T follicular helper cell (primary cell): ENCODE measurements at places on chromosomes 13 and 19.

DNA sequence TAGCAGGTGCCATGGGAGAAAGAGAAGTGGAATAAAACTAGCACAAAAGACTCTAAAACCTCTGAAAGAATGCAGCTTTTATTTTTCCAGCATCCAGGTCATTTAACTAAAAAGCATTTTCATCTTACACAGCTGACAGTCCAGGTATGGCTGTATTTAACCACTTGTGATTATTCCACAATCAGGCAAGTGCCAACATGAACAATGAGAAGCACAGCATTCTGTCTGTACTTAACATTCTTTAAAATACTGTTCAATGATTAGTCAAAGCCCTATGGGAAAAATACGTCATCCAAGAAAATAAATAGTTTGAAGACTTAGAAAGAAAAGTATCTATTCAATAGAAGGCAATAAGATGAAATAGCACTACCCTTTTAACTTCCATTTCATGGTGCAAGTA, 246.9 kb downstream of the LIG4 start:
- DNase-seq = no peak

- no peak for DNase-seq
These were observed 387.7 kb upstream of the ZNF507 start for GRCh38 chr19:31957711-31958110.

DNA sequence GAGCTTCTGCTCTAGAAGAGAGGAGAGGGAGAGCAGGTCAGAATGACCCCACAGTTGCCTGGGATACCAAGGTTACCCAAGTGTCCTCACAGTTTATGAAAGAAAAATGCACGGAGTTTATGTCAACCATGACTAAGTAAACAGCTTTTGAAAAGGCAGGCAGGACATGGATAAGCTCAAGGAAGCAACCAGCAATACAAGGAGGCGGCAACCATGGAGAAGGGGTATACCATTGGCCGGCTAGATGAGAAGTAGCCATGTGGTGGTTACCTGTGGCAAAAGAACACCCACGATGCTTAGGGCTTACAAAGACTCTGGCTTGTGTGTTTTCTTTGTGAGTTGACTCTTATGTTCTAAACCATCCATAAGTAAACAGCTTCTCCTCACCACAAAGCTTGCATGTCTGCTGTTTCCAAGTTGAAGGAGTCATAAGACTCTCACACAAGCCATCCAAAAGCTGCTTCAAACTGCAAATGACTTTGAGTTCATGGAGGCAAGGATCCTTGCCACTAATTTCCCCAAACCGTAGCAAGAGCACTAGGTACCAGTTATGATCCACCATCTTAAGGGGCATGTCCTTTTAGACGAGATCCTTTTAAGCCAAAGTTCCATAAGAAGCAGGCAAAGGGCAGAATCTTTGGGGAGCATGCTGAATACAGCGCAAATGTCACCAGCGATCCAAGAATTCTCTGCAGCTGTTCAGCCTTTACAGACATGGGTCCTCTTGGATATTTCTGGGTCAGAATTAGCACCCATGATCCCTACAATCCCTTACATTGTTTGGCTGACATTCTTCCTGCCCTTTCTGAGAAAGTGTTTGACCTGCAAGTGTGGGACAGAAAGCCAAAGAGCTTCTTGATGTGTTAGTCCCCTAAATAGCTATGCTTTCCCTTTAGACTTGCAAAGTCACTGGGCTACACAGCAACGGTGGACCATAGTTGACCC, 74.8 kb upstream of the IPO5 start:
- no peak for DNase-seq

GRCh38 chr13:24925318-24926231, 161.6 kb downstream of the RNF17 start:
- DNase-seq = no peak

- DNase-seq = no peak
These were observed 1657.5 kb downstream of the SLITRK1 start for GRCh38 chr13:82224806-82225205.

DNA sequence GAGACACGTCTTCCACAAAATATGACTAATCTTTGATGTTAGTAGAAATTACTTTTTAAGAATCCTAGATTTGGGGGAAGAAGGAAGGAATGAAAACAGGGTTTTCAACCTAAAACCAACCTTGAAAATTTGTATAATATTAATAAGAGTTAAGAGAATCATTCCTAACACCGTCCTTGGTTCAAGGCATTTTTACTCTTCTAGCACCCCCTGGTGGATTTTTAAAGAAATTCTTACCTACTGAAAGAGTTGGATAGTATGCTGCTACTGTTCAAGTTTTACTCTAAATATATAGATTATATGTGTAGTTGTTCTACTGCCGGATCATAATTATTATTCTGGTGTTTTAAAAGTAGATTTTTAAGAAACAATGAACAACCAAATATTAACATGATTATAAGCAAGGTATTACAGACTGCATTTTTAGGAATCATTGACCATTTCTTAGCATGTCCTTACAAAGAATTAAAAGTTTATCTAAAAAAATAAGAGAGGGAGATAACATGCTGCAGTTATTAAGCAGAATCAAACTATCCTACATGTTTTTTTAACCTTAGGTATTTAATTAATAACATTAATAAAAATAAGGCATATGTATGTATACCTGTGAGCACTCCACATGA, 7.4 kb upstream of the SLITRK6 start:
- DNase-seq = no peak

- DNase-seq = no peak
These were observed 7.9 kb downstream of the ITPKC start for GRCh38 chr19:40724855-40725254.

DNA sequence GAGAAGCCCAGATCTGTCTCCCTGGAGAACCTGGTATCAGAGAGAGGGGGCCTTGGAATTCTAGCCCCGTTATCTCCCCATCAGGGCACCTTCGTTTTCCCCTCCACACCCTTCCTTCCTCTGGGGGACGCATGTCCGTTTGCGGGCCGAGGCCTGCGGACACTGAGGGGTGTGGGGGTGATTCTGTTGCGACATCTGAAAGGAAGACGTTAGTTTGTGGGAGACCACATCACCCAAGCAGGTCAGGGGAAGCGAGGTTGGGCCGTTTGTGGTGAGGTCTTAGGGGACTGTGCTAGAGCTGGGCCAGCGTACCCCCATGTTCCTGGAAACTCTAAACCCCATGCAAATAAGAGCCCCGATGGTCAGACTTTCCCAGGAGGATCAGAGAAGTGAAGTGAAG, 3.7 kb upstream of the HSH2D start:
- no peak for DNase-seq

DNA sequence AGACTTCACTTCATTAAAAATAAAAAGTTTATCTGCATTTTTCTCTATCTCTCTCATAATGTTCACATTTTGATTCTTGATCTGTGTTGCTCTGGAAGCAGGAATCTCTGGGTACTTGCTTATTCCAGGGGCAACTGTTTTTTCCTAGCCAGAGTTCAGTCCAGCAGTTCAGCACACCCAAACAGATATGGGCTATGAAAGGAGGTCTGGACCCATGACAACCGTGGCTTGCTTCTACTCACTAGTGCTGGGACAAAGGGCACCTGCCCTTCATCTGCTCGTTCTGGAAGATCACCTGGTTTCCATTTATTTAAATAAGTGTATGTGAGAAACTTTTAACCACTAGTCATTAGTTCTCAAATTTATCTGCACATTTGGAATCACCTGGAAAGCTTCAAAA, 36.0 kb downstream of the POLR1D start:
- DNase-seq = no peak

GRCh38 chr13:106529415-106530170, 5.9 kb downstream of the EFNB2 start:
- no peak for DNase-seq

- peak; percentile 11 for DNase-seq
These were observed 297.3 kb downstream of the ZNF536 start for GRCh38 chr19:30669329-30670010.

DNA sequence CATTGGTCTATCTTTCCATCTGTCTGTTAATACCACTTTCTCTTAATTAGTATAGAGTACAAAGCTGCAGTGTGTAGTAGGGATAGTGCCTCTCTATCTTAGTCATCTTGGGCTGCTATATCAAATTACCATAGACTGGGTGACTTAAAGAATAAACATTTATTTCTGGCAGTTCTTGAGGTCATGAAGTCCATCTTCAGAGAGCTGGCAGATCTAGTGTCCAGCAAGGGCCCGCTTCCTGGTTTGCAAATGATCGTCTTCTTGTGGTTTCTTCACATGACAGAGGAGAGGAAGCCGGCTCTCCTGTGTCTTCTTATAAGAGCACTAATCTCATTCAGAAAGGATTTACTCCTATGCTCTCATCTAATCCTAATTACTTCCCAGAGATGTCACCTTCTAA, 6.1 kb downstream of the ZNF700 start:
- no peak for DNase-seq

- no peak for DNase-seq
These were observed 99.7 kb upstream of the RXFP2 start for GRCh38 chr13:31639443-31640163.

GRCh38 chr13:104817271-104817670, 1718.2 kb downstream of the EFNB2 start:
- DNase-seq = no peak

DNA sequence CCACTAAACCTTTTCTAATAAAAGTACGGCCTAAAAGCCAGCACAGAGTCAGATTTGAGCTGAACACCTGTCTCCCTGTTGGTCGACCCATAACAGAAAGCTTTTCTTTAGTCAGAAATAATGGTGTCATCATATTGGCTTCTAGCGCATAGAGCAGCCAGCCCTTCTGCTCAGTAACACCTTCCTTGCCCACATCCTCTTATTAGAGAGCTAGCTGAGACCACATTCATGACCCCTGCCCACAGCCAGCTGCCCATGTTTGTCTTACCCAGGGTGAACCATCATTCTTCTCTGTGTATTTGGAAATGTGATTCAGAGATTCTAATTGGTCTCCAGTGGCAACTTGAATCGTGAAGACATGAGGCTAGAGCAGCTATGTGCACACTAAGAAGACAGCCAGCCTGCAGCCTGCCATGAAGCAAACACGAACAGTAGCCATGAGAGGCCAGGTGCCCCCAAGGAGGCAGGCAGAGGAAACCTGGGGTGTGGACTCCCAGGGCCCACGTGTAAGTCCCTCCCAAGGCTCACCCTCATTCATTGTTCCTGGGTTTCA, 82.3 kb upstream of the PDCD5 start:
- DNase-seq = no peak

DNA sequence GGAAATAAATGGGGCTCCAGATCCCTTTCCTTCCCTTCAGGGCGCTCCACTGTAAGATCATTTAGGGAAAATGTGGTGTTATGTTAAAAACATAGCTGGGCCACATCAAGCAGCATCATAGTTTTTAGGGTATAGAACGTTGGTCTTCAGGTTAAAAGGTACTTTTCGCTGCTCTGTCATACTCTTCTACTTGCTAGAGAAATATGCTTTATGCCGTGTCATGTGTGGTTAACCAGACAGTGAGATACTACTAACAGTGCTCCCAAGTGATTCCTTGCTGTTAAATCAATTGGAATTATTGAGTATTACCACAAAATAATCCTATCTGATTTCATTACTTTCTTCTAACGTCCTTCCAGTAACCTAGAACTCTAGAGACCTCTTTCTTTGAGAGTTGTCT, 1.1 kb upstream of the NDFIP2 start:
- DNase-seq = no peak

DNA sequence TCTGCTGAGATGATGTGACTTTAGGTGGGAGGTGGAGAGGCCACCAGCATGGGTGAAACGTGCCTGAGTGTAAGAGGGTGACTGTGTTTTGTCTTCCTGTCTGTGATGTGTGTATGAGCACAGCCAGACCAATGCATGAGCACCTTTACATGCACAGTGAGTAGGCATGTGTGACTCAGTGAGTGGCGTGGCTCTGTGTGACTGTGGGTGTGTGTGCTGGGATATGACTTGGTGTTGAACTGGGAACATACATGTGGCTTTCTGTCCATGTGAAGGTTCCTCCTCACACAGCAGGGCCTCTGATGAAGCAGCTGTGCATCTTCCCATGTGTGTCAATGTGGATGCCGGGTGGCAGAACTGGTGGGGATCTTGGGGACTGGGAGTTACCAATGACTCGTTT, 19.9 kb upstream of the LGALS13 start:
- no peak for DNase-seq

GRCh38 chr13:77345150-77345780, 18.4 kb upstream of the MYCBP2 start:
- DNase-seq = no peak

DNA sequence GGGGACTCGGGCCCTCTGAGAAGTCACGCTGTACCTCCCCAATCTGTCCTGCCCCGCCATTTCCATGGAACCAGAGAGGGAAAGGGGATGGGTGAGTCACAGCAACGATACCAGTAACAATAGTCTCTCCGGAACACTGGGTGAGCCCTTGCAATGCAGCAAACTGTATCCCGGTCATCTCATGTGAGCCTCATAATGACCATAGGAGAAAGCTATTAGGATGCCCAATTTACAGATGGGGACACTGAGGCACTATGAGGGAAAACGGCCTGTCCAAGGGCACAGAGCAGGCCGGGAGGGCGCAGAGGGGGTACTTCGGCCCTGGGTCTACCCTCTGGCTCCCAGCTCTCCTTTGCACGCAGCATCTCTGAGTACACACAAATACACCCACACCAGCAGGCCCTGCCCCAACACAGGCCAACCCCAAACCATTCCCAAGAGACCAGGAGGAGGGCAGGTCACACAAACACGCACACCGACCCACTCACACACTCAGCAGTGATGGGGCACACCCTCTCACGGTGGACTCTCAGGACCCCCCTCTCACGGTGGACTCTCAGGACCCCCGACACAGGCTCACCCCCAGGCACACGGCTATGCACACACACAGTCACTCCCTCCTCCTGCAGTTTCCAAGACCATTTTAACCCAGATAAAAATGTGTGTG, 18.2 kb downstream of the LRRC4B start:
- no peak for DNase-seq

GRCh38 chr13:113775451-113776145, 16.6 kb downstream of the TMEM255B start:
- no peak for DNase-seq

GRCh38 chr13:24564881-24565280, 52.3 kb upstream of the PARP4 start:
- DNase-seq = no peak

DNA sequence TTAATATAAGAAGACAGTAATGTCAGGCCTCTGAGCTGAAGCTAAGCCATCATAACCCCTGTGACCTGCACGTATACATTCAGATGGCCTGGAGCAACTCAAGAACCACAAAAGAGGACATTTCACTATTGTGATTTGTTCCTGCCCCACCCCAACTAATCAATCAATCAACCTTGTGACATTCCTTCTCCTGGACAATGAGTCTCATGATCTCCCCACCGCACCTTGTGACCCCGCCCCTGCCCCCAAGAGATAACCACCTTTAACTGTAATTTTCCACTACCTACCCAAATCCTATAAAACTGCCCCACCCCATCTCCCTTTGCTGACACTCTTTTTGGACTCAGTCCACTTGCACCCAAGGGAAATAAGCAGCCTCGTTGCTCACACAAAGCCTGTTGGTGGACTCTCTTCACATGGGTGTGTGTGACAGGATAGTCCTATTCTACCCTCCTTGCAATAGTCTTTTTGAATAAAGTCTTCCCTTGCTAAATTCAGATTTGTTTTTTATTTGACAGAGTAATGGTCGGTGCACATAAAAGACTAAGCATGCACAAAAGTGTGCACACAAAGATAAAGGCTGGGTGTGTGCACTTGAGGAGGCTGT, 14.0 kb downstream of the CD70 start:
- DNase-seq = no peak
